ENCODE measurements at places on chromosomes 3 and 15.

GRCh38 chr3:169510693-169511010 lies 152.9 kb downstream of the MECOM start:
- DNase-seq = no peak

- no peak for DNase-seq
Measured at GRCh38 chr15:64004587-64004986, 41.7 kb downstream of the DAPK2 start.

DNA sequence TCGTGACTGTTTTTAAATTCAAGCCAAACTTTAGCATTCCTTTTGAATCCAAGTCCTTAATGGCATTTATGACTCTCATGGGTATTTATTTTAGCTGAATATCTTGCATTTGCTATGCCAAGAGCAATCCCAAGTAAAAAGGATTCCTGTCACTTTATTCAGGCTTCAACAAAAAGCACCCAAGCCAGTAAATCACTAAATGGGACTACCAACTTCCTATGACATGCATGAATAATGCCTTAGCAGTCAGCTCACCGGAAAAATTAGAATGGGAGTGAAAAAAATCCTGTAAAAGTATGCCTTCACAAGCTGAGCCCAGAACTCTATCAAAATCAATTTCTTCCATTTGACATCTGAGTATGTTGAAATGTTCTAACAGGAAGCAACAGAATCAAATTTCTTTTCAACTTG lies 1297.9 kb downstream of the ROBO2 start:
- no peak for DNase-seq

GRCh38 chr3:104604326-104605010 lies 762.2 kb upstream of the ALCAM start:
- no peak for DNase-seq

DNA sequence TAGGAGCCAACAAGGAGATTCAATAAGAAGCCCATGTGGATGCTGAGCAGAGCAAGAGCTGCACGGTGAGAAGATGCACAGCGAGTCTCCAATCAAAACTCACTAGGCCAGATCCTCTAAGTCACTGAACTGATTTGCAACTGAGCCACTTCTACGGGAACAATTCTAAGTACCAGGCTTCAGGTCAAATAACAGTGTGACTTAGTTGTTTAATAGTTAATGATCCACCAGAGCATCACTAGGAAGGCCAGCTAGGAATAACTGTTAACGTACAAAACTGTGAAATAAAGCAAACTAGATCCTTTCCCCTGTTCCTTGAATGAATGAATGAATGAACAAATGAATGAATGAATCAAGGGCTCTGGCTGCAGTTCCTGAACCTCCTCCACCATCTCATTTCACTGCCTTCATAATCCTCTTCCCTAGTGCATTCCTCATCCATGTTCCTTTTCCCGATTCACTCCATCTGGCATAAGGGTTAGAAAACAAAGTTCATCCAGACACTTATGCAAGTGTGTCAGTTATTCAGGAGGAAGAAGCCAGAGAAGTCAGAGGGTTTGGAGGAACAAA lies 59.7 kb downstream of the ATP8B4 start:
- DNase-seq = no peak

DNA sequence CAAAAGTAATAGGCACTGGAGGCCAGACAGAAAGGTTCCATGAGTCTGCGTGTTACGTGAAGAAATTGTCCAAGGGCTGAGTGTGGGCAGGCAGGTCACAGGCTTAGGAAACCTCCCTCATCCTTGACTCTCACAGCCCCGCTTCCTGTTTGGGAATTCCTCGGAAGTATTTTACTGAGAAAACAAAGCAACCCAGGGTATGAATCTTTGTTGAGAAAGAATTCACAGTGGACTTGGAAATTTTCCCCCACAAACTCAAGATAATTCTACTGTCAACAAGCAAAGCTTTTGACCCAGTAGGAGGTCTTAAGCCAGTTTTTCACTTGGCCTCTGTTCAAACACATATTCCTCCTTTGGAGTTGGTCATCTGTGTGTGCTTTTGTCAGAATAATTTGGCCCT lies 377.1 kb upstream of the TPM1 start:
- no peak for DNase-seq

DNA sequence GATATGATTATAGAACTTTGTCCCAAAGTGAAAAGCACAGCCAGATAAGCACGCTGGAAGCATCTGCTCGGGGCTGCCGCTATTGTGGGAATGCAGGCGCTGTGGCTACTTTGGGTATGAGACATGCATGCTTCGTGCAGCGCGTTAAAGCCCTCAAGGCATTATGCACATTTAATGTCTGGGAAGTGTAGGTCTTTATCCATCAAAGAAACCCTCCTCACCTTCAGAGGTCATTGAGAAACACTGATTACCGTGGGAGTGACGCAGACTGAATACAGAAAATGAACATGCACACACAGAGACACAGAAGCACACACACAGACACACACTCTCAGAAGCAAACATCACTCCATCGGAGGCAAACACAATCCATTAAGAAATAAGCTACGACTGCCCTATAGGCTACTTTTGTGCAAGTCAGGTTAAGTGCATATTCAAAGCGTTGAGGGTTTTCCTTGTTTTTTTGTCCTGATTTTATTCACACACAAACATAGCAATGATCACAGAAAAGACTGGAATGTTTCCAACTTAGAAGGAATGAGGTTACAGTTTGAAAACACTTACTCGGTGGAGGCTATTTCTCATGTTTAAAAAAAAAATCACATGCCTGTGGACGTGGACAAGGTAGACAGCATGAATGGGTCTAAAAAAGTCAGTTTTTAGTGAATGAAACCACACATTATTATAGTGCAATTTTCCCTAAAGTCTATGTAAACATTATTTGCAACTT lies 68.5 kb downstream of the PLCH1 start:
- DNase-seq = no peak

- DNase-seq = no peak
Measured at GRCh38 chr3:8886546-8886945, 76.7 kb downstream of the RAD18 start.

GRCh38 chr3:59818033-59818918 lies 768.5 kb upstream of the CFAP20DC start:
- no peak for DNase-seq

GRCh38 chr3:59016930-59017616 lies 32.8 kb downstream of the CFAP20DC start:
- no peak for DNase-seq

GRCh38 chr3:40128166-40128565 lies 181.3 kb upstream of the EIF1B start:
- no peak for DNase-seq

Data from CD4-positive, alpha-beta T cell (primary cell).